ENCODE measurements at places on chromosomes 6 and 20.

DNA sequence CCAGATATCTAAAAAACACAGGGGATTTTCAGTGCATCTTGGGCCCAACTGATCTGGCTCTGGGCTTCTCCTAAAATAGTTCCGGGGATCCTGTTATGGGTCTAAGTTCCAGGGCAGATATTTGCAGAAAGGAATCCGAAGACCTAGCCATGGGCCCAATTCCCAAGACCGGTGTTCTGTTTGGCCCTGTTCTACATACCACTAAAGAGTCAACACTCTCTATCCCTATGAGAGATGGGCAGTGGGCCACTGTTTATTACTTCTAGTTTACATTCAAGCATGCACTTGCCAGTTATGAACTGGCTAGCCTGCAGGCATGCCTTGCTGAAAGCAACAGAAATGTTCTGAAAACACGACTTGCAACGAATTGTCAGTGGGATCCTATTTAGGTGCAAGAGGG lies 87.4 kb upstream of the PLCB4 start:
- no peak for DNase-seq

DNA sequence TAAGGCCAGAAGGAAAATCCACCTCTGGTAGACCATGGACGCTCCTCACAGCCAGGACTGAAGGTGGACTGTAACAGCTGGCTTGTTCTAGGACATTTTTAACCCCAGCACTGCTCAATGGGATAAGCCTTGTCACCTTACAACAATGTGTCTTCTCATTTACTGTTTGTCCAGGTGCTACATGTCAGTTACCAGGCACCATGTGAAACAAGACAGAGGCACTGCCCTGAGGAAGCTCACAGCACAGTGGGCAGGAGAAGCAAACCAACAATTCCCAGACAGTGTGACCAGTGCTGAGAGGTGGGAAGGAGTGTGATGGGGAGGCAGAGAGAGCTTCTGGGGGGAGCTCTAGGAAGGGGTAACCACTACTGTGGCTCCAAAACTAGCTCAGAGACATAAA lies 10.7 kb downstream of the SNHG17 start:
- no peak for DNase-seq

GRCh38 chr20:49868964-49869363 lies 46.4 kb downstream of the SPATA2 start:
- no peak for DNase-seq

DNA sequence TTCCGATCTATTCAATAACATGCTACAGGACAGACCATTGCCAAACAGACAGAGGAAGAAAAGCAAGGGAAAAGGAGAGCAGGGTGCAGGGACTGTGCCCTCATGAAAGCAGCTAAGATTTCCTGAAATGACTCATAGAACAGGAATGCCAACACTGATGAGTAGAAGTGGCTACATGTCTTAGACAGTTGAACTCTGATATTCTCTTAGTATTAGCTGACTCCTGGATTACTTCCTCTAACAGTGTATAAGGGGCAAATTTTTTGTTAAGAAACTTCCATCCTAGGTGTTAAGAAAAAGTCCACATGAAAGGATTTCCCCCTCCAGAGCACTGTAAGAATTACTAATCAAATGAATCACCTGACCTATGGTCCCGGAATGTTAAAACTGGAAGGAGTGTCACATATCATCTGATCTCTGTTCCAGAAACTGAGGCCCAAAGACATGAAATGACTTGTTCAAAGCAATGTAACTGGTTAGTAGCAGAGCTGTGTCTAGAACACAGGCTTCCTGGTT lies 224.9 kb downstream of the IBTK start:
- DNase-seq, result peak; percentile 89

- DNase-seq, result peak; percentile 86
These were observed 180.0 kb downstream of the TMEM242 start for GRCh38 chr6:157143171-157143889.

DNA sequence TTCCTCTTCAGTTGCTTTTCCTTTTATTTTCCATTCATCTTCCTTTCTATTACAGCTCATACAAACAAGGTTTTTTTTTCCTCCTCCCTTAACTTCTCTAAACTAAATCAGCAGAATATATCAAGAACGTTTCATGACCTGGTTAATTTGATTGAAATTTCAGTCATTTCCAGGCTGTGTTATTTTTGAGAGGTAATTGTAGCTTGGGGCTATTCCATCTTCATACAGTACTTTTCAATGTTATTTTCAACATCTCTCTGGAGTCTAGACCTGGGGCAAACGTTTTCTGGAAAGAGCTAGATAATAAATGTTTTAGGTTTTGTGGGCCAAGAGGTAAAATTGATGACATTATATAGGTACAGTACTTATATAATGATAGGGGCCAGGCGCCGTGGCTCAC lies 4.0 kb upstream of the SLC23A2 start:
- no peak for DNase-seq

- DNase-seq, result no peak
These were observed 97.4 kb downstream of the YTHDF1 start for GRCh38 chr20:63118303-63119120.

DNA sequence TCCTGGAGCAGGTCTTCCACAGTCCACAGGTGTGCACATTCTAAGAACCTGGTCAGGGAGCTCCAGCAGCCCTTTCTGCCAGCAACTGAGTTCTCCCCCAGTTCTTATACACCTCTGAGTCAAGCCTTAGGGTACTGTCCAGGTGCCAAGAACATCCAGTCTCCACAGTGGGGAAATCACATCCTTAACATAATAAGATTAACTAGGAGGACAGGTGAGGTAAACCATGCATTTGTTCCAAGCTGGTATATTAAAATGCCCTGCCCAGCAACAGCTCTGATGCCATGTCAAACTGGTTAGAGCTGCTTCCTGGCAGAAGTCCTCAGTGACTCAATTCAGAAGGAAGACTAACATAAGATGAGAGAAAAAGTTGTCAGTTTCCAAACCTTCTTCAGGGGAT lies 303.9 kb upstream of the SGK1 start:
- no peak for DNase-seq

DNA sequence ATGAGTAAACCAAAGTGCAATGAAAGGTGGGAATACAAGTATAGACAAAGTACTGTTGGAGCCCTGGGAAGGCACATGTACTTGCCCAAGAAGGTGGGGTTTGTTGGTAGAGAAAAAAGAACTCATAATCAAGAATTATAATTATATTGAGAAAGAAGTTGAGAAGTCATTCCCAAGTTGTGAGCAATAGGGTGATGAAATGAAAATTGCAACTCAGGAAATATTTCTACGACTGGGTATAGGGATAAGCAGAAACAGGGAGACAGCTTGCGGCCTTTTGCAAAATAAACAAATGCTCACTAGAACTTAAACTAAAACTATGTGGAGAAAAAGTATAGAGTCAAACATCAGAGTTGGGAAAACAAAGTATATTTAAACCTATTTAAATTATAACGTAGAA lies 250.7 kb upstream of the FAM83B start:
- peak; percentile 45 for DNase-seq

DNA sequence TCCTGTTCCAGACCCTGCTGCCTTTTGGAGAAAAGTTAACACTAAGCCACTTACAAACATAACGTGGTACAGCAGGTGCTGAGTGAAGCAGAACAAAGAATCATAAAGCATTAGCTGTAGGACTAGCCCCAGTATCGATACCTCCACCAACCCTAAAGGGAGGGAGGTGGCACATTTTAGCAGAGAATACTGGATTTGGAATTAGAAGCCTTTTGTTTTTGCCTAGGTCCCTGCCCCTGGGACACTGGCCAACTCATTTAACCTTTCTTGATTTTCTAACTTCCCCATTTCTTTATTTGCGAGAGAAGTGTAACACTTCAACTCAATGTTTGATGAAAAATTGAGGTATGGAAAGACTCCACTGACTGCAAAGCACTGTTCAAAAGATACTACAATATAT lies 93.5 kb downstream of the B3GAT2 start:
- DNase-seq, result no peak

DNA sequence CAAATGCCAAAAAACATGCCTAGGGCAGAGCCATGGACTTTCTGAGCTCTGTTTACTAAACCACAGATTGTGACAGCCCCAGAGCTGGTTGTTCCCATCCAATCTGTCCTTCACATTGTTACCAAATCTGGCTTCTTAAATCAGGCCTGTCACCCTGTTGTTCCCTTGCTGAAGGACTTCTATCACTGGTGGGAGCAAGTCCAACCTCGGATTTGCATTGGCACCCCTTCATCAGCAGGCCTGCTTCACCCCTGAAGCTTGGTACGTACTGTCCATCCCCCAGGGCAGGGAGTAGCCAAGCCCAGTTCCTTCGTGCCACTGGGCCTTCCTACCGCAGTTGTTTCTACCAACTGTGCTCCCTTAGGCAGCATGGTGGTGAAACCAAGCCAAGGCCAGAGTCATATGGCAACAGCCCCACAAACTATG lies 357.3 kb upstream of the JARID2 start:
- DNase-seq, result no peak

GRCh38 chr6:142827991-142828390 lies 117.0 kb downstream of the HIVEP2 start:
- no peak for DNase-seq

GRCh38 chr6:46956409-46956808 lies 34.7 kb upstream of the ADGRF5 start:
- no peak for DNase-seq

GRCh38 chr20:10747019-10747418 lies 73.2 kb upstream of the JAG1 start:
- no peak for DNase-seq

DNA sequence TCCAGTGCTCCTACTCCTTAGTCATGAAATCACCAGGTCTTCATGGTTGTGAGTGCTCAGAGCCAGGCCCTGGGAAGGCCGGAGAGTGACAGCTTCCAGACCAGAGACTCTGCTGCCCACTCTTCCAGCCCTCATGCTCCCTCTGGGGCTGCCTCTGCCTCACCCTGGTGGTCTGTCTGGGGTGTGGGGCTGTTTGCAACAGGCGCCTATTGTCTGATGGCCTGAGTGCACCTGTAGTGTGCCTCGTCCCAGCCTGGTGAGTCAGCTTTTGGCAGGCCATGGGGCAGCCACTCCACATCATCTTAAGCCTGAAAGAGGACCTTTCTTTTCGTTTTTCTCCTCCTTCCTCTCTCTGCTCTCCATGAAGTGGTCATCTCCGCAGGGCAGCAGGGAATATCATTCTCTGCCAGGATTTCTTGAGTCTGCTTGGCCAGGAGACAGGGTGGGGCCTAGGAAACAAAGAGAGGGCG lies 173.8 kb downstream of the VEGFA start:
- no peak for DNase-seq

DNA sequence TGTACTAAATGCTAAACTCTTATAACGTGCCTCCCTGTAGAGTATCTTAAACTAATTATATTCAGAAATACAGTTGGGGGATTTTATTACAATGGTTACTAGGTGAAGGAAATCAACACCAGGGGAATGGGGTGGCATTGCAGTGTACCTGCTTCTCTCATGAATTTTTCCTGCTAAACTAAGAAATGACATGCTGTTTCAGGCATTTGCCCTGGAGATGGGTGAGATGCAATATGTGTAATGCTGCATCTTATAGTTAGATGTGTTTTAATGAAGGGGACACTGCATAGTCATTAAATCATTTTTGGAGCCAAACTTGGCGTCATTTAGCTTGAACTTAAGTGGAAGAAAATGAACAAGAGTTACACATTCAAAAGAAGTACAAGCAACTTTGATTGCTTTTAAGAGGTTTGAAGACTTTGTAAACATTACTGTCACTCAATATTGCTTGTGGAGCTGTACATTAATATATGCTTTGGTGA lies 4.3 kb downstream of the EYA4 start:
- DNase-seq, result no peak

GRCh38 chr6:169224185-169224695 lies 29.4 kb downstream of the THBS2 start:
- DNase-seq, result peak; percentile 44

- no peak for DNase-seq
These were observed 10.9 kb downstream of the FOXF2 start for GRCh38 chr6:1400126-1400850.

GRCh38 chr6:117829594-117830319 lies 77.3 kb upstream of the SLC35F1 start:
- DNase-seq, result peak; percentile 34

DNA sequence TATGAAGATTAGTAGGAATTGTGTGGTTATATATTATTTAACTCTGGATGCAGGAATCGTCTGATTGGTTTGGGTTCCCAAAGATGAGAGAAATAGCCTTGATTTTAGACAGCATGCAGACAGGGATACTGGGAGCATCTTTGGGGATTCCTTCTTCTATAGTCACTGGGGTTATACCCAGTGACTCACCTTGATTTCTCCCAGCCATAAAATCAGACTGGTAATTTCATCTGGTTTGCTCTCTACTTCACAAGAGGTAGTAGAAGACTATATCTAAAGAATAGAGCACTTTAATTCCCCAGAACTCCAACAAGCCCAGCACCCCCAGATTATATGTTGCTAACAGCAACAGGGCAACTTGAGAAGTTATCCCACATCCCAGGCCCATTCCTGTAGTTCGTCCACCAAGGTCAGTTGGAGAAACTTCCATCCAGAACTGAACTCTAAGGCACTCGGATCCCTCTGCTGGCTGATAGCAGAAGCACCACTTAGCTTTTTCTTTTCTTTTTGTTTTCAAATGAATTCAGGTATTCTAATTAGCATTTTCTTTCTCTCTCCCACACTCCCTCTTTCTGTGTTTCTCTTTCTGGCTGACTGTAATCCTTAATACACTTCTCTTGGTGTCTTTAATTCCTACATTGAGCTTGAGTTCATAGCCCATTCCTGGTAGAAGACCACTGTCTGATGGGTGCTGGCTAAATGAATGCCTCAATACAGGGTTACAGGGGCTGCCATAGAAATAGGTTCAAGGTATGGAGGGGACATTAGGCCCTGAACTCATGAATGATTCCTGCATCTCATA lies 20.4 kb upstream of the EFHC1 start:
- DNase-seq, result peak; percentile 65

DNA sequence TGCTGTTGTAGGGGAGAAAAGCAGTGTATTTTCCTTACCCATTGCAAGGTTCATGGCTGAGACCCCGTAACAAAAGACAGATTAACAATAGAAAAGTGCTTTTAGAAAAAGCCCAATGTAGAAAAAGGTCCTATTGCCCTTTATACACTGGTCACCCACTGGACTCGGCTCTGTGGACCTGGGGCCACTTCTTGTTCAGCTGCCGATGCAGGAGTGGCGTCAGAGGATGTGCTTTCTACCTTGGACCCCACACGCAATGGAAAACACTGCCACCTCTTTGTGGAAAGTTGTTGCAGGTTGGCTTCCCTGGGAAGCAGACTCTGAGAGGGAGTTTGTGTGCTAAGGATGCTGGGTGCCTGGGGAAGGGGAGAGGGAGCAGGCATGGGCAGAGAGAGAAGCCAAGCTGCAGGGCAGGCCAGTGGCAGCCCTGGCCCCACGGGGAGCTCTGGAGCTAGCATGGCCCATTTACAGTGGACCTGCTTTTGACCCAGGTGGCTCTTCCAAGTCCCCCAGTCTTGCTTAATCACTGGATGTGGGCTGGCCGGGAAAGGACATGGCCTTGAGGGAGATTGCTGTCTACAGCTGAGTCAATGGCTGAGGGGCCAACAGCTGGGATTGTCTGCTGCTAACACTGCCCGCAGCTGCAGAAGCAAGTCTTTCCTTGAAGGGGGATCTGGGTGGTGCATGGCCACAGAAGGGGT lies 142.9 kb downstream of the CDC5L start:
- no peak for DNase-seq

- no peak for DNase-seq
These were observed 267.4 kb upstream of the THEMIS start for GRCh38 chr6:128168244-128168643.

- no peak for DNase-seq
These were observed 73.3 kb upstream of the CENPW start for GRCh38 chr6:126266664-126267063.

GRCh38 chr6:135798751-135799515 lies 52.6 kb upstream of the PDE7B start:
- no peak for DNase-seq
